Hematopoietic multipotent progenitor cell treated with erythropoietin and hydrocortisone succinate and interleukin-3 and kit ligand, for 8 days (in vitro differentiated cells): ENCODE measurements at places on chromosomes 16 and 17.

GRCh38 chr17:15409721-15410250 lies 57.6 kb downstream of the CDRT4 start:
- DNase-seq: no peak

DNA sequence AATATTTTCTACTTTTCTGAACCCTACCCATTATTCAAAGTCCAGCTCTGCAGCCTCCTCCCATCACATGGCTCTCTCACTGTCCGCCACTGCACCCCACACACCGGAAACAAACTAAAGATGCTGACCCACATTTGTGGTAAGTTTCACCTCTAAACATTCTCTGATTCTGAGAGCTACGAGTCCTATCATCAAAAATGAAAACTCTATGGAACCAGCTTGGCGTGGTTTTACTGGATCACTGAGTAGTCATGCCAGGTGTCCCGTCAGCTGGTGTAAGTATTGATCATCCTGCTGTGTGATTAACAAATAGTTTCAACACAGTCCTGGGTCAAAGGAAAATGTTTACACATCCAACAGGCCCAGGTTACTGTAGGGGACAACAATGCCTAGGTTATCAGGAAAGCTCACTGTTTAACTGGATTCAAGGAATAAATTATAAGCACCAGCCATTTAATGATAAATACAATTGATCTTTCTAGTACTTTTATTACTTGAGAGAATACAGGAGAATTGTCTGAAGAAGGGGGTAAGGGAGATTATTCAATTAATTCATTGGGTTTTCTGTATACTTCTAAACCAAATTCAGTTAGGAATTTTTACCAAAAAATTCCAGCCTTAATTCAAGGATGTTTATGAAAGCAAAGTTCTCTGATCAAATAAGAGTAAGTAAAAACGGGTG lies 33.9 kb downstream of the CYTH1 start:
- no peak for DNase-seq

DNA sequence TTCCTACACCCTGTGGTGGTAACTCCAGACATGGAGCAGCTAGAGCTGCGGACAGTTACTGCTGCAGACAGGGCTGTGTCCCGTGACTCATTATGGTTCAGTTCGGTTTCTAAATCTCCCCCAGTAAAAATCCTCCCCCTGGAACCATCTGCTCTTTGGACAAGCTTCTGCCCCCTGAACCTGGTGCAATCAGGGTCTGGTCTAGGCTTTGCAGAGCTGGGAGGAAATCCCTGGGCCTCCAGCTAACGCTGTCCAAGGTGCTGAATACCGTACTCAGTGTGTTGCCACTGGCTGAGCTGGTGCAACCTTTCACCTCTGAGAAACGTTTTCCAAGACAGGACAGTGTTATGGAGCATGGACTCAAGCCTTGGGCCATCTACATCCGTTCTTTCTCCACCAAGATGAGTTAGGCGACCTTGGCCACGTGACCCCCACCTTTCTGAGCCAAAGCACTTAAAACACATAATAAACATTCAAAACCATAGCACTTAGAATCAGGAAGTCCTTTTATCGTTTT lies 142.0 kb downstream of the CPPED1 start:
- DNase-seq: peak; percentile 54

- no peak for DNase-seq
These were observed 124.1 kb downstream of the SOX9 start for GRCh38 chr17:72244956-72245355.

DNA sequence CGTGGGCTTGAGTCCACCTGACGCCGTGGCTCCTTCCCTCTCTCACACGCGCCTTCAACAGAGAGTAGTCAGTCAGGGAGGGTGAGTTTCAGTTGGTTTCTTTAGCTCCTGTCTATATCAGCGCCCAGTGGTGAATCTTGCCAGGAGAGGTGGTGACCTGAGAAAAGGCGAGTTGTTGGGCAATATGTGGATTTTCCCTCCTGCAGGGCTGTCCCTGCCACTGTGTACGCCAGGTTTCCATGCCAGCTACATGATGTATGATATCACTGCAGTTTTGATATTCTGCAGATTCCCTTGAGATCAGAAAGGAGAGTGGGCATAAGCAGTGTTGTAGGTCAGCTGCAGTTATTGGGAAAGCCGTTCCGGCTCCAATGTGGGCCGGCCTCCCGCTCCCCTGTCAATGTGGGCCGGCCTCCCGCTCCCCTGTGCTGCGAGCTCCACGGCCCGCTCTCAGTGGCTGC lies 31.4 kb downstream of the BANP start:
- DNase-seq: no peak

GRCh38 chr17:68106085-68106484 lies 70.5 kb downstream of the KPNA2 start:
- DNase-seq: no peak

DNA sequence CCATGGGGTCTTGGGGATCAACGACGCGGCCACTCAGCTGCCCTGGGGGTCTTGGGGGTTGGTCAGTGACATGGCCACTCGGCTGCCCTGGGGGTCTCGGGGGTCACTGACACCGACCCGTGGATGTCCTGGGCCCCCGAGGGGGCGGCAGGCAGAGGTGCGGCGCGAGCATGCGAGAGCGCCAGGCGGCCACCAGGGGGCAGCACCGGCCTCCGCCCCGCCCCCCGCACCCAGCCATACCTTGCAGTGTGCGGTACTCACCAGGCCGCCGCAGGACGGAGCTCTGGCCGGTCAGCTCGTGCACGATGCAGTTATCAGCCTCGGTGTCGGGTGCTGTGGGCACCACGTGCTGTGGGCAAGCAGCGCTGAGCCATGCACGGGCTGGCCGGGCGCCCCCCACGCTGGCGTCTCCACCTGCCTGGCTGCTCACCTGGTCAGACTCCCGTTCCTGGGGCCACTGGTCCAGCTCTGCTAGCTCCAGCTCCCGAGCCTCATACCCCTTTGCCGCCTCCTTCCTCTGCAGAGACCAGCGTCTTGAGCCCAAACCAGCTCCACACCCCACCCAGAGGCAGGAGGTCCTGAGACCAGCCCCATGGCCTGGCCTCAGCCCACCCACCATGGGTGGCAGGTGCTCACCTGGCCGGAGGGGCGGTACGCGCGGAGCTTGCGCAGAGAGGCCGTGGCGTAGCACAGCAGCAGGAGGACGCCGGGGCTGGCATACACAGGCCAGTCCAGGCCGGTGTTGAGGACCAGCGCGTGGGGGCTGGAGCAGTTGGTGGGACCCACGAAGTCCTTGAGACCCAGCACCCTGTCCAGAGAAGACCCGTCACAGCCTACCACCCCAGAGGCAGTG lies 31.2 kb downstream of the CTU2 start:
- DNase-seq: peak; percentile 86

DNA sequence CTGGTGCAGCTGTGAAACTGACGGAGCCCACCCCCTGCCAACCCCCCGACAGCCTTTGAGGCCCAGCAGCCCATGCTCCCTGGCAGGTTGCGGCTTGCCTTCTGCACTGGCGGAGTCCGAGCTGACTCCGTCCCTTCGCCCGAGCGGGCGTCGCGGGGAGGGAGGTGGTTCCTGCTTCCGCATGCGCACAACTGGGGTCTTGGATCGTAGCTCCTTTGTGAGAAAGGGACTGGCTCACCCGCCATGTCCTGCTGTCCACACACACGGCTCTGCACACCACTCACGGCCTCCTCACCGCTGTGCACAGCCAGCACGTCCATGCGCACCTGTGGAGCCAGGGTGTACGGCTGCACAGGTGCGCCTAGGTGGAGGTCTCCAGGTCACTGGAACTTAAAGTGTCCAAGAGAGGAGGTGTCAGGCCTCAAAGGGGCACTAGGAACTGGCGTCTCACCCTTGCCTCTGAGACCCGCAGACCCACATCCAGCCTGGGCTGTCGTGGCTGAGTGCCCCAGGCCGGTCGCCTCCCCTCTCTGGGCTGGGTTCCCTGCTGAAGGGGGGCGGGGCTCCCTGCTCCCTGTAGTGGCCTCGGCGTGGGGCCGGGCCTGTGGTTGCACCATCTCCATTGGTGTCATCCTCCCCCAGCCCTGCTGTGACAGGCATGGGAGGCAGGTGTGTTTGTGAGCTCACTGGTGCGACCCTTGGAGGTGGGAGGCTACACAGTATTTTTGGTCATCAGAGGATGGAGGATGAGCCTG lies 45.3 kb downstream of the JPH3 start:
- no peak for DNase-seq

DNA sequence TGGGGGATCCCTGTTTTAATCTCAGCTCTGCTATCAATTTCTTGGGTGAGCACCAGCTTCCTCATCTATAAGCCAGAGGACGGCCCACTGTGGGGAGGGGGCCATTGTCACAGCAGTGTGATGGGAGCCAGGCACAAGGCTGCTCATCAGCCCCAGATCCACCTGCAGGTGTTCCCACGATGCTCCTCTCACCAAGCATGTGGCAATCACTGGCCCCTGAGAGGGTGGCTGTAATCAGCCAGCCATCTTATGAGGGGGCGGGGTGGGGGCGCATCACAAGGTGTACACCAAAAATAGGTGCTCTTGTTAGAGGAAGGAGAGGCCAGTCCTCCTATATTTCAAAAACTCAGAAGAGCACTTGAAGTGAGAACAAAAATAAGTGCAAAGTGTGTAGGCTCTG lies 31.2 kb downstream of the HNF1B start:
- DNase-seq: no peak

GRCh38 chr17:44355642-44356099 lies 8.0 kb downstream of the FAM171A2 start:
- DNase-seq: no peak

DNA sequence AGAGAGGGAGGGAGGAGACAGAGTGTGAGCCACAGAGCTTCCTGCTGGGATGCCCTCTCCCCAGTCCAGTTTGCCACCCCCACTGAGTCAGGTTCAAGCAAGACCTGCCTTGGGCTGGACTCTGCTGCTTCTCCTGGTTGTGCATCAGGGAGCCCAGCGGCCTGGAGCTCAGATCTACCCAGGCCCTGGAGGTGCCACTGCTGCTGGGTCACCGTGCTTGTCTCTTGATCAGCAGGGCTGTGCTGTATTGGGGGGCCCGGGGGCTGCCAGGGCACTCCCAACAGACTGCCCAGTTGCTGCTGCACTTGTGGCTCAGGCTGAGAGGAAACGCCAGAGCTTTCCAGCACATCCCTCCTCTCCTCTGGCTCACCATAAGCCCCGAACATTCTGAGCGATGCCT lies 8.9 kb downstream of the TLE7 start:
- DNase-seq: no peak

DNA sequence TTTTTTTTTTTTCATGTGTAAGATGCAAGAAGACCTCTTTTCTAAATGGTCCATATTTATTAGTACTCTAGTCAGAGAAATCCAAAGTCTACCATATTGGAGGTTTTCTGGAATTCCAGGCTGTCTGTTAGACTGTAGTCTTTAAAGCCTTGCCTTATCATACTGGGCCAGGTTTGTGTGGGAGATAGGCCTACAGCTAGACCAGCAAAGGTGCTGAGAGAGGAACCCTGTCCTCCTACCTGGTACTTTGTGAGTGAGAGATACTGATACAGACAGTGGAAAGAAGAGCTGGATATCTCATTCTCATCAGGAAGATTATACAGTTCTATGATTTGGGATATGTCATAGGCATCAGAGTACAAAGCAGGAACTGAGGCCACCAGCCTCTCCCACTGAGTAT lies 8.1 kb downstream of the RHOT1 start:
- DNase-seq: peak; percentile 26

GRCh38 chr17:83069931-83070742 lies 9.3 kb upstream of the METRNL start:
- DNase-seq: no peak

- DNase-seq: peak; percentile 23
These were observed 3.7 kb upstream of the HSD17B2 start for GRCh38 chr16:82031116-82032084.

GRCh38 chr17:45677770-45678169 lies 106.3 kb upstream of the CRHR1 start:
- DNase-seq: no peak

DNA sequence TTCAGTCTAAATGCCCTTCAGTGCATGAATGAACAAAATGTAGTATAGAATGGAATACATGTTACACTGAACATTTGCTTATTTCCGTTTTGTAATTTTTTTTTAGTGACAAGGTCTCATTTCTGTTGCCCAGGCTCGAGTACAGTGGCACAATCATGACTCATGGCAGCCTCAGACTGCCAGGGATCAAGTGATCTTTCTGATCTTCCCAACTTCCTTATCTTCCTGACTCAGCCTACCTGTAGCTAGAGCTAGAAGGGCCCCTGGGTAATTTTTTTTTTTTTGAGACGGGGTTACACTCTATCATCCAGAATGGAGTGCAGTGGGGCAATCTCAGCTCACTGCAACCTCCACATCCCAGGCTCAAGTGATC lies 7.3 kb upstream of the SLX4 start:
- peak; percentile 34 for DNase-seq

DNA sequence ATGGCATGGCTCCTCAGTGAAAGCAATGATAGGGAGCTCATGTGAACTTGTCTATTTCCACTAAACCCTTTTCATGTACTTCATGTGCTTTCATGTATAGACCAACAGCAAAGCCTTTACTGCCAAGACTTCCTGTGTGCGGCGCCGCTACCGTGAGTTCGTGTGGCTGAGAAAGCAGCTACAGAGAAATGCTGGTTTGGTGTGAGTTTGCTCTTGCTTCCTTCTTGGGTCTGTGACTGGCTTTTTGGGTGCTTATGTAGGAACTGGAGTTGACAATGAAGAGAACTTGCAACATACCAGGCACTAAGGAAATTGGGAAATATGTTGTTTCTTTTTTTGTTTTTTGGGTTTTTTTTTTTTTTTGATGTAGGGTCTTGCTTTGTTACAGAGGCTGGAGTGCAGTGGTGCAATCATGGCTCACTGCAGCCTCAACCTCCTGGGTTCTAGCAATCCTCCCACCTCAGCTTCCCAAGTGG lies 5.7 kb downstream of the SNX11 start:
- no peak for DNase-seq

DNA sequence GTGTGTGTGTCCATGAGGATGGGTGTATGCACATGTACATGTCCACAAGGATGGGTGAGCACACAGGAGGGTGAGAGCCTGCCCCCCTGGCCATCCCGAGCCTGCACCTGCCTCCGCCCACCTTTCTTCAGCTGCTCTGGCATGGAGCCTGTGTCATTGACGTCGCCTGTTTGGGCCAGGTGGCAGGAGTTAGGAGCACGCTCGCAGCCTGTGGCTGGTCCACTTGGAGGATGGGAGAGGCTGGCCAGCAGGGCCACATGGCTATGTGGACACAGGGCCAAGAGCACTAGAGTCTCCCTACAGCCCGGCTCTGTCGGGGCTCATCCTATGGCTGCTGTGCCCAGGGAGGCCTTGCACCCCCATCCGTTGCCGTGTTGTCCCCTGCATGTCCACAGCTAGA lies 21.4 kb downstream of the BAHCC1 start:
- no peak for DNase-seq

DNA sequence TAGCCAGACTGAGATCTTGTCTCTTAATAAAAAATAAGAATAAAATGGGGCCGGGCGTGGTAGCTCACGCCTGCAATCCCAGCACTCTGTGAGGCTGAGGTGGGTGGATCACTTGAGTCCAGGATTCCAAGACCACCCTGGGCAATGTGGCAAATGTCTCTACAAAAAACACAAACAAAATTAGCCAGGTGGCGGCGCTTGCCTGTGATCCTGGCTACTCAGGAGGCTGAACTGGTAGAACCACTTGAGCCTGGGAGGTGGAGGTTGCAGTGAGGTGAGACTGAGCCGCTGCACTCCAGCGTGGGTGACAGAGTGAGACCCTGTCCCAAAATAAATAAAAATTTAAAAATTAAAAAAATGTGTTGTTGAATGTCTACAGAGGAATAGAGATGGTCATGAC lies 2.9 kb upstream of the DEF8 start:
- no peak for DNase-seq
